ENCODE measurements at places on chromosomes 13 and 19.

GRCh38 chr19:48239582-48240141 is 16.1 kb downstream of the CARD8 start:
- DNase-seq: no peak

DNA sequence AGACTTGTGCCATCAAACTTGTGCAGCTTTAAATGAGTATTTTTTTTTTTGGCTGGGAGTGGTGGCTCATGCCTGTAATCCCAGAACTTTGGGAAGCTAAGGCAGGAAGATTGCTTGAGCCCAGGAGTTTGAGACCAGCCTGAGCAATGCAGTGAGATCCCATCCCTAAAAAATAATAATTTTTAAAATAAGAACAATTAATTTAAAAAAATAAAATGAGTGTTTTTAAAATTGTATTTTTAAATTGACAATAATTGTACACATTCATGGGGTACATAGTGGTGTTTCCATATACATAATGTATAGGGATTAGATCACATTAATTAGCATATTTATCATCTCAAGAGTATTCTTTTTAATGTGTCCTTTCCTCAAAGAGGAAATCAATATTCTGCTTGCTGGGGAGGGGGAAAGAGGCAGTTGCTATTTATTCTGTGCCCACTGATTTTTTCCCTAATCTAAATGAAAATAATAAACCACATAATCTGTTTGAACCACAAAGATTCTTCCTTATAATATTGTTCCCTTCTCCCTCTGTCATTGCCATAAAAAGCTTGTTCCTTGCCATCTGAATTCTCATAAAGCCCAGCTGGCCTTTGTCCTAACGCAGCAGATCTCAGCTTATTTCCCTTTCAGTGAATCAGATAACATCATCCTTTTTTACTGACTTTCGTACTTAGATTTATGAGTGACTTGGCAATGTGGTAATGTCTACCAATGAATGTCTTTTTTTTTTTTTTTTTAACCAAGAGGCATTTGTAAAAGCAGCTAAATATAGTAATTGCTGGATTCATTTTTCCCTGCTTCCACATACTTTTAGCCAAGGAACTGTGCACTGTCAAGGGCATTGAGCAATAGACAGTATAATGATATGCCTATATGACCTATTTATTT is 81.8 kb upstream of the RUBCNL start:
- DNase-seq: no peak

- DNase-seq: peak; percentile 71
Observed at GRCh38 chr19:45798995-45799517, 6.4 kb upstream of the DMWD start.

DNA sequence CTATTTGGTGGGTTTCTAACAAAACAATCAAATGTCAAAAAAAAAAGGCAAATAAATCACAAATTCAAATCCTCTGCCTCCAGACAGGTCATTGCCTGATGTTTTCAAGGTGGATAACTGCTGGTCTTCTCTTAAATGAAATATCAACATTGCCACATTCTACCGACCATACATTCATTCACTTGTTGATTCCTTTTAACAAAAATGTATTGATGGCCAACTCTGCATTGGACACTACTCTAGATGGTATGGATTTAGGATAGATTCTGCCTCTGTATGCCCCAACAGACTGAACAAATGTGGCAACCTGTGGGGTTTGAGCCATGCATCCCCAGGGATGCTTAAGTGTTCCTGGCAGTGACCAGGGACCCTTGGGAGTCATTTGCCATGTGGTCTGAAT is 87.6 kb upstream of the STK24 start:
- DNase-seq: no peak

DNA sequence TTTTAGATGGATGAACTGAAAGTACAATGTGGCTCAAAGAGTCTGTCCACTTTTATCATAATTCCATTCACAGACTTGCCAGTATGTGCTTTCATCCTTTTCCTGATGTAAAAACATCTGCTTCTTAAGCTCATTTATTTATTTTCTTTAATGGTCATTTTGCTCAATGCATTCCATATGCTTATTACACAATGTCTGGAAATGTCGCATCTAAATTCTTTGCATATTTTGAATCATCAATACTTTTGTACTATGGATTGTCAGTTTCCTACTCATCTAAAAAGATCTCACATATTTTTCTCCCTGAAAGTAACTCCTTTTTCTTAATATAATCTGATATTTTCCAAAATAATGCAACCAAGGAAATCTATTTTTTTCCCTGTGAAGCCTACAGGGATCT is 1315.8 kb downstream of the EFNB2 start:
- peak; percentile 33 for DNase-seq

- DNase-seq: no peak
Observed at GRCh38 chr13:111259058-111259457, 61.4 kb upstream of the TEX29 start.

- DNase-seq: no peak
Observed at GRCh38 chr19:56111601-56112312, 9.3 kb downstream of the ZNF787 start.

DNA sequence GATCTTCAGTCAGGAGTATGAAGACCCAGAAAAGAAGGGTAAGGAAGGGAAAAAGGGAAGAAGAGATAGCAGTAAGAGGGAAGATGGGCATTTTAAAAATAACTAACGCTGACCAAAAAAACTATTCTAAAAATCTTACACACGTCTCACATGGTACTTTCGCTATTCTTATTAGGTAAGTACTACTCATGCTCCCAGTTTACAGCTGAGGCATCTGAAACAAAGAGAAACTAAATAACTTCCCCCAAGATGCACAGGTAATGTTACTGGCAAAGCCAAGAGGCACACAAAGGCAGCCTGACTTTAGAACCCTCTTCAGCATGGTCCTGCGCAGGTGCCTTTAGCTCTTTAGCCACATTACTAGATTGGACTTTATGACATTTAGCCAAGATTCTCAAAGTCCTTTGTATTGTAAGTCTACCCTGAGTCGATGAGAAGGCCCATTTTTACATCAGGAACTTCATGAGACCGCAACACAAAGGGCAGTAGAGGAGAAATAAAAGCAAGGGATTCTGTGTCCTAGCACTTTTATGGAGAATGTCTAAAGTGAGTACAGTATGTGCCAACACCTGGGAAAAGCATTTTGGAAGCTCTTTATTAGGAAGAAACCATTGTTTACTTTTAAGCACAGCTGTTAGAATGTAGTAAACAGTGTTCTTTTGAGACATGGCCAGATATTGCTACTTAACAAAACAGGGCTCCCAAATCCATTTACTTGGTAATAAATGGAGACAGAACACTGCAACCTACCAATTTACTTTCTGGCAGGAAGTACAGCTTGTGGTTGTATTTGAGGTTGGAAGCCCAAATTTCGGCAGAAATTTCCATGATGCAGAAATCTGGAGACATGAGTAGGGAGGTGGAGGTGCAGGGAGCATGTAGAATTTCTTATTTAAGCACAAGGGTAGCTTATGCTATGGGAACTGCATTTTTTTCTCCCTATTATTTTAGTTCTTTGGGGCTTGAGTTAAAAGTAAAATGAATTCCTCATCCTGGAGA is 250.7 kb downstream of the KCTD12 start:
- DNase-seq: no peak

- no peak for DNase-seq
Observed at GRCh38 chr13:88248393-88248792, 577.2 kb downstream of the SLITRK5 start.

DNA sequence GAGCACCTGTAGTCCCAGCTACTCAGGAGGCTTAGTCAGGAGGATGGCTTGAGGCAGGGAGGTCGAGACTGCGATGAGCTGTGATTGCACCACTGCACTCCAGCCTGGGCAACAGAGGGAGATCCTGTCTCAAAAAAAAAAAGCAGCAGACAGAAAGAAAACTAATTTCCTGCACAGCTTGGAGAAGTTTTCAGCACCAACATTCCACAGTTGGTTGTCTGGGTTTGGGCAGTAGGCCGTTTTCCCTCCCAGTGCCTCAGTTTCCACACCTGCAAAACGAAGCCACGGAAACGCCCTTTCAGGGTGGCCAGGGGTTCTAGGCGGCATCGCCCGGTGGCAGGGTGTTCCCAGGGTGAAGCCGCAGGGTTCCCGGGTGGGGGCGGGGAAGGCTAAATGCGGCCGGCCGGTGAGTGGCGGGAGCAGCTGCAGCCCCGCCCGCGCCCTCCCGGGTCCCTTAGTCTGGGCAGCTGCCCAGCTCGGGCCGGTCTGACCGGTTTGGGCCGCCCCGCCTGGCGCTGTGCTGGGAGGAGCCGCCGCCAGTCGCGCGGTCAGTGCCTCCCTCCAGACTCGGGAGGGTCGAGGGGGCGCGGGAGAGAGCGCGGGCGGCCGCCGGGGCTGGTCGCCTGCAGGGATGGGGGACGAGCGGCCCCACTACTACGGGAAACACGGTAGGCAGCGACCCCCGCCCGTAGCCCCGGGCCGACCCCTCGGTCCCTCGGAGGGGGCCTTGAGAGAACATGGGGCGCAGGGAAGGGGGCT is at the start of gene SLC44A2:
Gene SLC44A2, plus strand, starts transcription at position 551 of the 759 bp plus-strand sequence. Its CDS starts 81 bp downstream, at position 632.
- no peak for DNase-seq

- no peak for DNase-seq
Observed at GRCh38 chr19:47497821-47498520, 14.0 kb upstream of the KPTN start.

- DNase-seq: no peak
Observed at GRCh38 chr19:47377801-47378200, 28.7 kb downstream of the DHX34 start.

- no peak for DNase-seq
Observed at GRCh38 chr19:10979951-10980381, 19.1 kb downstream of the SMARCA4 start.

DNA sequence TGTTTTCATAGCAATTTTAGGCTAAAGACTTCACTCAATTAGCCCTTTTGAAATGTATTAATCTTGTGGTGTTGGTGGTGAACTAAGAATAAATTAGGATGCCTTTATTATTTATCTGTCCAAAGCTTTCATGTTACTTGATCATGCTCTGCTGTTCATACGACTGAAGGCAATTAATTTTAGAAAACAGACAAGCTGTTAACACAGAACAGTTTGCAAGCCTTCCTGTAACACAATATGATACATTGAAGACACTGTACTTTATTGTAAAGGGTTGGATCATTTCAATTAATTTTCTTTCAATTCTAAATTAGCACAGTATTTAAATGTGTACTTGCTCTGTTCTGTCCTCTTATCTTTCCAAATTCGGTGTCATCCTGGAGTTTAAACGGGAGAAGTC is 794.3 kb upstream of the MIR17HG start:
- no peak for DNase-seq

- no peak for DNase-seq
Observed at GRCh38 chr19:10747271-10747670, 29.4 kb downstream of the DNM2 start.

DNA sequence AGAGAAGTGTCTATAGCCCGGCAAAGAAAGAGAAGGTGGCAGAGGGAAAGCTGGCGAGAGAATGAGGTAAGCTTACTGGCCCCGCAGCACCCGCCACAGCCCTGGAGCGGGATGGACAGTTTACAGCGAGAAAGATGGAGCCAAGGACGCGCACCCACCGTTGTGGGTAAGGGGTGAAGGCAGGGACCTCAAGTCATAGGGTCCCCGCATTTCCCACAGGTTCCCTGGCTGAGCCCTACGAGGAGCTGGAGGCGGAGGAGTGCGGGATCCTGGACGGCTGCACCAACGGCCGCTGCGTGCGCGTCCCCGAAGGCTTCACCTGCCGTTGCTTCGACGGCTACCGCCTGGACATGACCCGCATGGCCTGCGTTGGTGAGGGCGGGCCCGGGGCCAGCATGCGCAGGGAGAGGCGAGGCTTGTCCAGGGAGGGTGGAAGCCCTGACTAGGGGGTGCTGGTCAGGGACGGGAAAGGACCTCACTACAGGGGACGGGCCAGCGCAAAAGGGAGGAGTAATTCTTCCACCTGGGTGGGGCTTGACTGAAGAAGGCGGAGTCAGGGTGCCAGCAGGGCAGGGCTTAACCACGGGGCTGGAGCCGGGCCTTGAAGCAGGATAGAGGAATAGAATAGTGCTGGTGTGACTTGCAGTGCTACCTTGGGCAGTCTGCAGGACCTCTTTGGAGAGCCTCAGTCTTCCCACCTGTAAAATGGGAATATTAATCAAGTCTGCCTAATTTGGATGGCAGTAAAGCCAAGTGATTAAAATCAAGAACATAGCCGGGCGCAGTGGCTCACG is 26.5 kb downstream of the LTBP4 start:
- DNase-seq: no peak

DNA sequence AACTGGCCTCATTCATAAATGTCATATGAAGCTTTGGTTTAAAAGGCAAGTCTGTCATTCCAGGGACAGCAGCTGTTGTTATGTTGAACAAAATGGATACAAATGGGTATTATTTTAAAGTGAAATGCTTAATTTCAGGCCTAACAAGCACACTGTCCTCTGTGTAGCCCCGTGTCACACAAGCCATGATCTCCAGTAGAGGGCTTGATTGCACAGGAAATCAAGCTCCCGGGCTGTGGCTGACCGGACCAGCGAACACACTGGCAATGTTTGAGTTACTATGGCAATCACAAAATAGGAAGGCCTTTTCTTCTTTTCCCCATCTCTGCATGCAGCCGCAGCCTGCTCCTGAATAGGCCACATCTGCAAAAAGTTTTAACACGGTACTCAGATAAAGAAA is 64.0 kb upstream of the GSX1 start:
- DNase-seq: no peak

GRCh38 chr13:97246596-97247158 is 24.5 kb downstream of the MBNL2 start:
- no peak for DNase-seq

GRCh38 chr13:109160887-109161669 is 531.7 kb downstream of the MYO16 start:
- no peak for DNase-seq

DNA sequence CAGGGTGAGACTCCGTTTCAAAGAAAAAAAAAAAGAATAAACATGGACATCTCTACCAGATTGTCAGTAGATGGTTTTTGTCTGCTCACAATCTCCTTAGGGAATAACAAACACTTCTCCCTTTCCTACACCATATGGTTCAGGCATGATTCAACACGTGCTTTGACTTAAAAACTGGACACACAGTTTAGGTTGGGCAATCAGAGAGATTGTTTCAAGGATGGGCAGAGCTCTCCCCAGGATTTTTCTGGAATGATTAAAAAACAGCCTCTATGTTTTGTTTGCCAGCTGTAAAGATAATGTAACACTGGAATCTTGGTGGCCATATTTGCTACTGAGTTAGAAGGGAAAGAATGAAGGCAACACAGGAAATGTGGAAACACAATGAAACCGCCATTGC is 150.1 kb upstream of the TSC22D1 start:
- peak; percentile 65 for DNase-seq

DNA sequence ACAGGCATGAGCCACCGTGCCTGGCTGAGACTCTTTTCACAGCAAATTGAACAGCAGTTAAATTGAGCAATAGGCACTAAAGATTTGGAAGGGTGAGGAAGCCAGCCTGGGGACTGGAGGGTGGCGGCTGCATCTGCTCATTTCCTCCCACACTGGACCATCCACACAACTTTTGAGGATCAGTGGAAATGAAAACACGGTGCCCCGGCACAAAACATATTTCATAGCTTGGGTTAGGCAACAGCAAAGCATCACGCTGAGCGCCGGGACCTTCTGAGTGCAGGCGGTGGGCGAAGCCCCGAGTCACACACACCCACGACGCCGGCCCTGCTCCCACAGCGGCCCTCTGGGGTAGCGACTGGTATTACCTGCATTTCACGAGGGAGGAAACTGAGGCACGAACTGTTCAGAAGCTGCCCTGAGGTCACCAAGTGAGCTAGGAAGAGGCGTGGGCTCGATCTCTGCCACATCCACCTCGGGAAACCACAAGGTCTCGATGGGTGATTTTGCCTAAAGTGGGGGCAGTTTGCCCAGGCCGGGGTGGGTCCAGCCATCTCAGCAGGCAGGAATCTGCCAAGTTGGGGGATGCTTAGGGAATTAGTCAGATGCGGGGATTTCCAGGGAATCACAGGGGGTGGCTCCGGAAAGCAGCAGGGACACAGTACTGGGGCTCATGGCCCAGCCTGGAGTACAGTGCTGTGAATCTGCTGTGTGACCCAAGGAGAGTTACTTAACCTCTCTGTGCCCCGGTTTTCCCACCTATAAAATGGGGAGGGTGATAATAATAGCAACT is 3.5 kb upstream of the SBNO2 start:
- DNase-seq: peak; percentile 92

Measured in HS-5 (cell line).